GM23338 (cell line): ENCODE measurements at places on chromosomes 13 and 19. TPM values are rescaled to one million over a fixed set of nuclear protein-coding genes. Genes with fewer than 3 reads are reported as not detected.
A peak's percentile ranks its signal among the peaks of the same experiment; 100 is the strongest.

DNA sequence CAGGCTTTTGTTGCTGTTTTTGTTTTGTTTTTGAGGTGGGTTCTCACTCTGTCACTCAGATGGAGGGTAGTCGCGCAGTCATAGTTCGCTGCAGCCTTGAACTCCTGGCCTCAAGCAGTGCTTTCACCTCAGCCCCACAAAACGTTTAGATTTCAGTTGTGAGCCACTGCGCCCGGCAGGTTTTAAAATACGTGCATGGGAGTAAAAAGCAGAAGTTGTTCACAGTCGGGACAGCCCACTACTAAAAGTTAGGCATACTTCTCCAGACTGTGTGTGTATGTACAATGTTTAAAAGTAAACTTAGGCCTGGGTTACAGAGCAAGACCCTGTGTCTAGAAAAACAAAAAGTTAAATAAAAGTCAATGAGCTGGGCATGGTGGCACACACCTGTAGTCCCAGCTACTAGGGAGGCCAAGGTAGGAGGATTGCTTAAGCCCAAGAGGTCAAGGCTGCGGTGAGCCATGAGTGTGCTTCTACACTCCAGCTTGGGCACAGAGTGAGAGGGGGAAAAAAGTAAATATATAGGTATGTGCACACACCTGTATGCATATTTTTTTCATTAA lies 6.1 kb downstream of the SAFB start:
- DNase-seq = no peak

Gene ZNF440
- 6.1 and 9.3 TPM in 2 replicates for total RNA-seq

GRCh38 chr13:51826606-51827005 lies 18.4 kb downstream of the TMEM272 start:
- DNase-seq = no peak

DNA sequence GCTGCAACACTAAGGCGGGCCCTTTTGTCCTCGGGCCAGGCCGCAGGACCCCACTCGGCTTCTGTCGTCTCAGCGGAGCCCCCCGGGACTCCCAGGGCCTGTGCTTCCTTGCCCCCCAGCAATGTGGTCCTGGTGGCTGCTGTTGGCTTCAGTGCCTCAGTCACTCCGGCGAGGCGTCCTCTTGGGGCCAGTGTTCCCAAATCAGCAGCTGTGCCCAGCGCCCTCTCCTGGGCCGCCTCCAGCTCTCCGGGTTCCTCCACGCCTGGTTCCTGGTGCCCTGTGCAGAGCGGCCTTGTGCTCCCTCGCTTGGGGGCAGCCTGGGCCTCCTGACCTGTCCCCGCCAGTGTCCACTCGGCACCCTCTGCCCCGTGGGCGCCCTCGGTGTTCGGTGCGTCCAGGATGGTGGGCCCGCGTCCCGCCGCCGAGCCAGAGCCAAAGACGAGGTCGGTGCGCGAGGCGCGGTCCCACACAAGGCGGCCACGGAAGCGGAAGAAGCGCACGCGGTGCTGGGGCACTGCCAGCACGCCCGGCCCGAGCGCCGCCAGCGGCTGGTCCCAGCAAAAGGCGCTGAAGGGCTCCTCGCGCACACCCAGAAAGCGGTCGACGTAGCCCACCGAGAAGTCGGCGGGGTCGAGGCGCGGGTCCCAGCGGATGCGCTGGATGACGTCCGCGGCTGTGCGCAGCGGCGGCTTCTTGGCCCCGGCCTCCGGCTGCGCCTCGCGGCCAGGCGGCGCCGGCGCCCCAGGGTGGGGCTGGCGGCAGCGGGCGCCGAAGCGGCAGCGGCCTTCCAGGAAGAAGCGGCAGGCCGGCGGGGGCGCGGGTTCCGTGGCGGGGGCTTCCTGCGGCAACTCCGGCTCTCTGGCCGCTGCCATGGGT lies 685 bp downstream of the LENG9 start:
- peak; percentile 81 for DNase-seq

DNA sequence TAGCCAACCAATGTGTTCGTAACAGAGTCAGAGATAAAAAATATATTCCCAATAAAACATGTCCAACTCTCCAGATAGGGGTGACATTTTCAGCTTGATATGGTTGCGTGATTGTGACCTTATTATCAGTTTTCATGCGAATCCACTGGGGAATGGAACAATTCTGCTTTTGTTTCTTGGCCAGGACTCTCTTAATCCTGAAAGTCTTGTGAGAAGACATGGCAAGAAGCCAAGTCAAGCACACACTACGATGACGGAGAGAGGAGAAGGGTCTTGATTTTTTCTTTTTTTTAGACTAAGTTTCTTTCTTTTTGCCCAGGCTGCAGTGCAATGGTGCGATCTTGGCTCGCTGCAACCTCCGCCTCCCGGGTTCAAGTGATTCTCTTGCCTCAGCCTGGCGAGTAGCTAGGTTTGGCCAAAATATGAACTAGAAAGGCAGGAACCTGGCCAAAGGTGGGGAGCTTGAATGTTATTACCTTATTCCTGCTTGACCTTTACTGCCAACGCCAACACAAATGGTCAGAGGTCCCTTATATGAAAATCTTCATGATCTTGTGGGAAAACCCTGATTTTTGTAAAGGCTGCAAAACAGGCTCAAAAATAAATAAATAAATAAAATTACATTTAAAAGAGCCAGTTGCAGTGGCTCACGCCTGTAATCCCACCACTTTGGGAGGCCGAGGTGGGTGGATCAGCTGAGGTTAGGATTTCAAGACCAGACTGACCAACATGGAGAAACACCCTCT lies 14.5 kb downstream of the ZNF816 start:
- no peak for DNase-seq

- peak; percentile 93 for DNase-seq
Observed at GRCh38 chr13:27375686-27376326, 48.6 kb upstream of the GTF3A start.

Gene ZNF845
- 17.0 and 22.1 TPM in 2 replicates for total RNA-seq

DNA sequence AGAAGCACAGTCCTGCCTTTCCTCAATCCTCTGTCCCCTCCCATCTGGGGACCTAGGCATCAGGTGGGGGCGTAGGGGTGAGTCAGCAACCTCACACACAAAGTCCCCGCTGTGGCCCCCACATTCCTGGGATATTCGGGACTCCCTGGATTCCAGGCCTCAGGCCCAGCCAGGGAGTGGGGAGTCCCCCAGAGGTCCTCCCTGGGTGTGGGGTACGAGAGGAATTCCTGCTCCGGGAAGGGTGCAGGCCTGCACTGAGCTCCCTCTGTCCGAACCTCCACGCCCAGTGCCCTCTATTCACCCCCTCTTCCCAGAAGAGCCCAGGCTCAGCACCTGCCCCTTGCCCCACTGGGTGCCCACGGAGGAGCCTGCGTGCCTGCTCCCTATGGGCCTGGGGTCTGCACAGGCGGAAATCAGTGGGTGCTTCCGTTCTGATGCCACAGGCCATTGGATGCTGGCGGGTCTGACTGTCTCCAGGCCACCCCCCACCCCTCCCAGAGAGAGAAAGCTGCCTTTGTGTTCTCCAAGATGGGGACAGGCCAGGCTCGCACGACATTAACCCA lies 3.4 kb downstream of the CADM4 start:
- DNase-seq = peak; percentile 90

- no peak for DNase-seq
Observed at GRCh38 chr13:32849369-32849768, 166.9 kb upstream of the KL start.

- DNase-seq = no peak
Observed at GRCh38 chr13:51419001-51419636, 33.7 kb downstream of the INTS6 start.

Gene CBLC
- 27.1 and 29.3 TPM in 2 replicates for total RNA-seq

Gene FFAR2
- not detected in 2 replicates for total RNA-seq

Gene B3GNT3
- 1.0 and 1.9 TPM in 2 replicates for total RNA-seq

DNA sequence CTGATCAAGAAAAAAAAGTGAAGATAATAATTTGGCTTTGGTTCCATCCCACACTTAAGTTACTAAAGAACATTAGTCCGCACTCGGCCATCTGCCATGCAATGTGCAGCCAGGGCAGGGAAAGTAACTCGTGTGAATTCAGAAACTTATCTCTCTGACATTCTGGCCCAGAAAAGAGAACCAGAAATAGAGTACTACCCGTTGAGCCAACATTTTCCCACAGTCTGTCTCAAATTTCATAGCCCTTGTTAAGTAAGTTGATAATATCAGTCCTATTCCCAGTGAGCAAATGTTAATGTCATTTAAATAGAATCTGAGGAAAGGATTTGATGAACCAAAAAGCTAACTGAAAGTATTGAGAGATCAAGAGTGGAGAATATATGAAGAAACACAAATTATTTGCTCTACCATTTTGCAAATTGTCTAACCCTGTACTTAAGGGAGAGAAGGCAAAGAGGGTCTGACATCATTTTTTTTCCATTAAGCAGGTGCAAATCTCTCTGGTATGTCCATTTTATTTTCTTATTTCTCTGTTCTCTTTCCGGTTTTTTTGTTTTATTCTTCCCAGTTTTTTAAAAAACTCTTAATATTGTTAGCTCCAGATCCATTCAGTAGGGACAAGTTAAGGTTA lies 156.3 kb downstream of the NDFIP2 start:
- DNase-seq = no peak

- DNase-seq = no peak
Observed at GRCh38 chr19:39941151-39941550, 6.7 kb upstream of the FCGBP start.

Gene ZSWIM4
- 37.9 and 42.3 TPM in 2 replicates for total RNA-seq

Gene DYRK1B
- total RNA-seq = 8.6 and 8.9 TPM in 2 replicates

Gene CERS1
- total RNA-seq = 11.1 and 11.7 TPM in 2 replicates

Gene CIC
- total RNA-seq = 31.8 and 42.0 TPM in 2 replicates

- DNase-seq = peak; percentile 91
Observed at GRCh38 chr19:48290771-48291488, 21.0 kb downstream of the ZNF114 start.

DNA sequence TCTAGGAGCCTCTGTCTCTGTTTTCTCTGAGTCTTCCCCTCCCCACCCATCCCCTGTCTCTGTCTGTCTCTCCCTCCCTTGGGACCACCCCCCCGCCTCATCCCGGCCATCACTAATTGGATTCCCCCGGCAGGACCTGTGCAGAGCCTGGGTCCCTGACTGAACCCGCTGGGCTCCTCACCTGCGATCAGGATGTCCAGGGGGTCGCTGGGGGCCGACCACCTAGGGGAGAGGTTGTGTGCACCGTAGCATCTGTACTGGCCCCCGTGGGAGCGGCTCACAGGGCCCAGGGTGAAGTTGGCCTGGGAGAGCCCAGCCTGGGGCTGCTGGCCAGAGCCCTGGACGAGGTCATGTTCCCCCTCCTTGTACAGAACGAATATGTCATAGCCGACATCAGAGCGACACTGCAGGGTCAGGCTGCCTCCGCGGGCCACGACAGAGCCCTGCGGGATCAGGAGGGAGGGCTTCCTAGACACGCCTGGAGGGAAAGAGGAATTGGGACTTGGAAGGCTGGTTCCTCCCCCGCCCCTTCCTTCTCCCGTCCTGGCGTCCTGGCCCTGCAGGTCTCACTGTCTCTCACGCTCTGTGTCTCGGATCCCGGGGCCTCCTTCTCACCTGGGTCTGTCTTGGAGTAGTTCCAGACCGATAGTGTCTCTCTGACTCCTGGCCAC lies 1.8 kb downstream of the LILRB5 start:
- DNase-seq = no peak

GRCh38 chr19:12784394-12784870 lies 6.9 kb upstream of the JUNB start:
- DNase-seq = no peak

- DNase-seq = no peak
Observed at GRCh38 chr13:53807251-53807834, 778.7 kb downstream of the OLFM4 start.

DNA sequence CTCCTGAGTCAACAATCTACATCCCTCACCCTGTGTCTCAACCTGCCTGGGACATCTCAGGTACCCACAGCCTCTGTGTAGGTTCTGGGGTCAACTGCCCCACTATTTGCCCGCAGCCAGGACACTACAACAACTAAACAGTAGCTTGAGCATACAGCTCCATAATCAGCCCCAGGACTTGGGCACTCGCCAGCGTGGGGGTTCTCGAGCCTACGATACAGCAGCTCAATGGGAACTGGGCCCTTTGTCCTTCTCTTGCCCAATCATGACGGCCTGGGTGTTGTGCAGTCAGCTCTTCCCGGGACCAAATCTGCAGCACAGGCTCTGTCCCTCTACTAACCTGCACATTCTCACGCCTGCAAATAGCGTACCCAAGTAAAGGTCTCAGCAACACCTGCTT lies 1.3 kb downstream of the ZNF180 start:
- no peak for DNase-seq

Gene POP4
- 35.5 and 37.2 TPM in 2 replicates for total RNA-seq

DNA sequence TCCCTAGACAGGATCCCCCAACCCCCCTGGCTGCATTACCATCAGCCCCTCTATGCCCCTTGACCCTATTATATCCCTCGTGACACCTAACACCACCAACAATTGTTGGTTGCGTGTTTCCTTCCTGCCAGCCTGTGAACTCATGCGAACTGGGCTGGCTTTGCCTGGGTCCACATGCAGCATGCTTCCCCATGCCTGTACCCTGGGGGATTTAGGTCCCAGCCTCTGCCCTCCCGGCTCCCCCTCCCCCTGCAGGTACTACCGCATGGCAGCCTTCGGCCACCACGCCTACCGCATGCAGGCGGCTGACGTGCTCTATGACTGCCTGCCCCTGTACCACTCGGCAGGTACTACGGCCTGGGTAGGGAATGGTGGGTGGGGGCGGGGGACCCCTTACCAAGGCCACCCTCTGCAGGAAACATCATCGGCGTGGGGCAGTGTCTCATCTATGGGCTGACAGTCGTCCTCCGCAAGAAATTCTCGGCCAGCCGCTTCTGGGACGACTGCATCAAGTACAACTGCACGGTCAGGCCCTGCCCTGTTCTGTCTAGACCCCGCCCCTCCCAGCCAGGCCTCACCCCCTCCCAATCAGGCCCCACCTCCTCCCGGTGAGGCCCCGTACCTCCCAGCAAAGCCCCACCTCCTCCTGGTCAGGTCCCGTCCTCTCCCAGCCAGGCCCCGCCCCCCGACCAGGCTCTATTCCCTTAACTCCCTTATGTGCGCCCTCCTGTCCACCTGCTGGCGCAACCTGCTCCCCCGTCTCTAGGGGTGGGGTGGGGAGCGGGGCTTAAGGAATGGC lies 18.5 kb downstream of the SLC27A1 start:
- peak; percentile 99 for DNase-seq

Gene RNASEH2B
- 39.0 and 54.2 TPM in 2 replicates for total RNA-seq

DNA sequence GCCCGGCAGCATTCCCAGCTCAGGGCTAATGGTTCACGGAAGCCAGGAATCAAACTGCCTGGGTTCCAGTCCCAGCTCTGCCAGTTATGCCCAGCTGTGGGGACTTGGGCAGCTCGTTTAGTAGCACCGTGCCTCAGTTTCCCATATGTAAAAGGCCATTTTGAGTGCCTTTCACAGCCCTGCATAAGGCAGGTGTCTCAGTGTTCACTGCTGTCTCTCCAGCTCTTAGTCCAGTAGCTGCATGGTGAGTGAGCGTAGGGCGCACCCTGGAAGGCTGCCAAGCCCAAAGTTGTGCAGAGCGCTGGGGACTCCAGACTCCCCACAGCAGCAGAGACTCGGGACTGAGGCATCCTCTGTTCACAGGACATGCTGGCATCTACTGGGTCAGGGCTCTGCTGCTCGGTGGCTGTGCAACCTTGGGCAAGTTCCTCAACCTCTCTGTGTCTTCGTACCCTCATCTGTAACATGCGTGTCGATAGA lies 5.5 kb downstream of the RPL28 start:
- DNase-seq = no peak

DNA sequence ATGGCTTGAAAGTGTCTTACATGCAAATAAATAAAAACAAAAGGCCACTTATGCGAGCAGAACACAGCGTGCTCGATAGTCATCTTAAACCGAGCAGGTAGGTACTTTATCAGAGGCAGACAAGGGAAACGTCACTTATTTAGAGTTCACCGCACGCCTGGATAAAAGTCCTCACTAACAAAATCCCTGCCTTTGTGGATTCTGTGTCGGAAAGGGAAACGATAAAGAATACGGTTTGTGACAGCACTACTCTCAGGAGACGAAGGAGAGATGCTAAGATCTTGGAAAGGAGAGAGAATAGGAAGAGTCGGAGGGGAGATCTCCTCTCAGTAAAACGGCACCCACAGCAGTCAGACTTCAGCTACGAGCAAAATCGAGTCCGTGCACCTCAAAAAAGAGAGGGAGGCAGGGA lies 581 bp downstream of the RCBTB1 start:
- DNase-seq = peak; percentile 31

Gene NLRP4
- 0.19 TPM in 1 of 2 replicates, not detected in the other for total RNA-seq
